Bronchial smooth muscle cell (primary cell): ENCODE measurements at places on chromosomes 4 and X. TPM values are rescaled to one million over a fixed set of nuclear protein-coding genes. Genes with fewer than 3 reads are reported as not detected.

Gene ARMCX1
- 103 and 114 TPM in 2 replicates for total RNA-seq

Gene DUSP9
- not detected in 2 replicates for total RNA-seq

Gene TEX11
- total RNA-seq: not detected in 2 replicates

Gene HGFAC
- under 0.01 and 0.26 TPM in 2 replicates for total RNA-seq

Gene POU3F4
- not detected in 2 replicates for total RNA-seq

Gene SPACA5
- not detected in 2 replicates for total RNA-seq

Gene LRP2BP
- total RNA-seq: 0.16 and 0.26 TPM in 2 replicates

Gene CXorf49
- total RNA-seq: not detected in 2 replicates

Gene SCARB2
- total RNA-seq: 235 and 442 TPM in 2 replicates

Gene RADX
- total RNA-seq: 0.95 and 1.2 TPM in 2 replicates

Gene FAM47E
- 0.32 and 1.4 TPM in 2 replicates for total RNA-seq

Gene KIAA1210
- under 0.01 TPM in 1 of 2 replicates, not detected in the other for total RNA-seq

Gene KLB
- not detected in 2 replicates for total RNA-seq

Gene NUP62CL
- total RNA-seq: 0.32 TPM in 1 of 2 replicates, not detected in the other

Gene FGF13
- 29.3 and 58.0 TPM in 2 replicates for total RNA-seq

Gene SLC26A1
- total RNA-seq: 0.43 and 0.47 TPM in 2 replicates

Gene FREM3
- not detected in 2 replicates for total RNA-seq

Gene HTATSF1
- 30.7 and 31.5 TPM in 2 replicates for total RNA-seq

Gene CENPE
- total RNA-seq: 0.52 and 3.8 TPM in 2 replicates

Gene TMEM164
- total RNA-seq: 3.9 and 6.1 TPM in 2 replicates

Gene IGSF1
- total RNA-seq: not detected in 2 replicates

Gene TMEM154
- total RNA-seq: 0.77 and 2.7 TPM in 2 replicates

Gene PALLD
- 48.2 and 62.4 TPM in 2 replicates for total RNA-seq

Gene ARHGEF38
- total RNA-seq: not detected in 2 replicates

Gene NWD2
- total RNA-seq: under 0.01 TPM in 1 of 2 replicates, not detected in the other

Gene LRIT3
- total RNA-seq: under 0.01 TPM in 2 replicates

Gene FLNA
- total RNA-seq: 1,283 and 1,391 TPM in 2 replicates

Gene FAM193A
- total RNA-seq: 8.6 and 9.1 TPM in 2 replicates

Gene DMRTC1B
- total RNA-seq: not detected in 2 replicates

Gene CLDN24
- total RNA-seq: not detected in 2 replicates

Gene LRRC66
- total RNA-seq: 0.47 and 0.77 TPM in 2 replicates
